ENCODE measurements at places on chromosomes 12 and 14.

GRCh38 chr12:48968467-48968866, 3.1 kb downstream of the WNT10B start:
- no peak overlapping the region for H3K27ac ChIP-seq
- H3K36me3 ChIP-seq: no peaks in the 10 kb centered on the region
- no peak for DNase-seq
- H3K4me3 ChIP-seq: no peak overlapping the region
- peaks cover 38% of the 10 kb centered on the region for H3K4me1 ChIP-seq
- H3K27me3 ChIP-seq: peaks cover 24% of the 10 kb centered on the region

GRCh38 chr12:62632411-62632918, 165.8 kb downstream of the MON2 start:
- DNase-seq: peak; percentile 5
- H3K4me3 ChIP-seq: peak overlapping the region; percentile 75
- no peak overlapping the region for H3K27ac ChIP-seq
- peaks cover 49% of the 10 kb centered on the region for H3K4me1 ChIP-seq
- no peaks in the 10 kb centered on the region for H3K27me3 ChIP-seq

- no peak overlapping the region for H3K4me3 ChIP-seq
- DNase-seq: no peak
- H3K36me3 ChIP-seq: no peaks in the 10 kb centered on the region
- H3K4me1 ChIP-seq: 0 out of 2 replicates have a peak, but pooled peaks cover 7% of the 10 kb centered on the region
- no peaks in the 10 kb centered on the region for H3K27me3 ChIP-seq
- H3K27ac ChIP-seq: no peak overlapping the region
These were observed 111.1 kb upstream of the PLEKHA5 start for GRCh38 chr12:19018302-19018970.

DNA sequence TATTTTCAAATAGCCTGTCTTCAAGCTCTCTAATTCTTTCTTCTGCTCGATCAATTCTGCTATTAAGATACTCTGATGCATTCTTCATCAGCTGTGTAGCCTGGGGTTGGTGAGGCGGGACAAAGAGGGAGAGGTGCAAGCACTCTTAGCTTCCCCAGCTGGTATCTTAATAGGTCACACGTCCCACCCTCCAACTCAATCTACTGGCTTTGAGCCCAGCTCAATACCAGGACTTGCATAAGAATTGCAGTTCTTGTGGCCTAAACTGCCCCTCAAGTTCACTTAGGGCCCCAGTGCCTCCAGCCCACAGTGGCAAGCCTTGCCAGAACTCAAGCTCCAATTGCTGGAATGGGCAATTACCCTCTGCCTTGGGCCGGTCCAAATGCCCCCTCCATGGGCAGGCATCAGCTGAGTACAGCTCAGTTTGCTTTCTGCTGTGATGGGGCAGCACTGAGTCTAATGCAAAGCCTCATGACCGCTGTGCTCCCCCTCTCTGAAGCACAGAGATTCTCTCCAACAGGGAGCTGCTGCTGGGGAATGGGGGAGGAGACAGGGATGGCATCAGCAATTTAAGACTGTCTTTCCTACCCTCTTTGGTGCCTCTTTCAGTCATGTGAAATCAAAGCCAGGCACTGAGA, 5.6 kb upstream of the SPATA7 start:
- no peaks in the 10 kb centered on the region for H3K27me3 ChIP-seq
- no peak overlapping the region for H3K27ac ChIP-seq
- no peaks in the 10 kb centered on the region for H3K36me3 ChIP-seq
- H3K4me1 ChIP-seq: peaks cover 7% of the 10 kb centered on the region
- H3K4me3 ChIP-seq: no peak overlapping the region

DNA sequence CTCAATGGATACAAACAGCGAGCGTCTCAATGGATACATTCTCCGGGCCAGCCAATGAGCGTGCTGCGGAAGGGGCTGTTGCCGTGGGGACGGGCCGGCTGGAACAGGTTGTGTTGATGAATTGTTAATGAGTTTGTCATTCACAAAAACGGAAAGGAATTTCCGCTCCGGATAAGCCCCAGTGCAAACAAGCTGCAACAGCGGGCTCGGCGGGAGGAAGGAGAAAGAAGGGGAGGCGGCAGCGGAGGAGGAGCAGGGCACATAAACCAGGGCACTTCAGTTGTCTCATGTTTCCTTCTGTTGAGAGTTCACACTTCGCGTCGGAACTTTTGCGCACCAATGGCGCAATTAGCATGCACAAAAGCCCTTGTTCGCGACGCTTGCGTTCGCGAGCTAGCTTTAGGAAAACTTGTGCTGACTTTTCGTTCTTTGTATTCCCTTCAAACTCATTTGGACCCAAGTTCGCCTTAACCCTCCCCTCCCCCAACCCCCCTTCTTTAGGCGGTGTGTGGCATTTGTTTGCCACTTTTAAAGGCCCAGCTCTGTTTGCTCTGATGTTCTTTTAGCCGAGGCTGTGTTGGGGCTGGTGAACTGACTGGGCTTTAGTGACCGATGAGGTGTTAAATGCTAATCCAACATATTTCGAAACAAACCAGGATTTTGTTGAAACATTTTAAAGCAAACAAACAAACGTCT, at the start of gene DUSP6:
TSS of gene DUSP6 (minus strand) at position 10 of the 696 bp plus-strand sequence. CDS start 462 bp downstream, outside the sequence.
- peak; percentile 98 for DNase-seq
- H3K4me1 ChIP-seq: peaks cover 48% of the 10 kb centered on the region
- H3K27me3 ChIP-seq: no peaks in the 10 kb centered on the region
- H3K27ac ChIP-seq: peak within 1 kb of the TSS; percentile 99
- H3K4me3 ChIP-seq: peak within 1 kb of the TSS; percentile 98

- DNase-seq: no peak
- no peaks in the 10 kb centered on the region for H3K27me3 ChIP-seq
- H3K4me1 ChIP-seq: no peaks in the 10 kb centered on the region
- no peaks in the 10 kb centered on the region for H3K36me3 ChIP-seq
These were observed 62.8 kb downstream of the OTOGL start for GRCh38 chr12:80162177-80162576.

DNA sequence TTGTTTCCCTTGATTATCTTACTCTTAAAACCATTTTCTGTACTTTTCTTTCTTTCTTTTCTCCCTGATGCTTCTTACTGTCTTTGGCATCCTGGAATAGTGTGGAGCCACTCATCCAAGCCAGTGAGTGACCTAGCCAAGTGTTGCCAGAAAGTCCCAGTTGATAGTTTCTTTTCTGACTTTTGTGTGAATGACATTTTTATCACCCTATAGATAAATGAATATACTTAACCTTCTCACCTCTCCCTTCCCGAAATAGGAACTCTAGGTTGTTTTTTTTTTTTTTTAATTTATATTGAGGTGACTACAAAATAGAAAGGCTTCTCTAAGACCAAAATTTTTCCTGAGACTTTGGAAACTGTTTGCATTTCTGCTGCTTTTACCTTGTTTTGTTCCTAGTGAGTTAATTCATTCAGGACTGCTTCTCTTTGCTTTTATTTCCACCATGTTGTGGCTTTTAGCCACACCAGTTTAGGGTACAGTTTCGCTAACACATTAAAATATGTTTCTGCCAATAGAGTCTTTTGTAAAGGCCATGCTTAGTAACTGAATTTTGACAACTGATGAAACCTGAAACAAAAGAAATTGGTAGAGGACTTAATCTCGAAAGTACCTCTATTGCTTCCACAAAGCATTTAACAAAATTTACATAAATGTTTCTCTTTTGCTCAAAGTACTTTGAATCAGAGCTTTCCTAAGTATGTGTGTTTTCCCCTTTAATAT, 194.6 kb downstream of the ERC1 start:
- H3K27ac ChIP-seq: no peak overlapping the region
- peaks cover 21% of the 10 kb centered on the region for H3K36me3 ChIP-seq
- no peaks in the 10 kb centered on the region for H3K27me3 ChIP-seq
- DNase-seq: no peak
